ENCODE measurements at places on chromosomes 5 and 9.

DNA sequence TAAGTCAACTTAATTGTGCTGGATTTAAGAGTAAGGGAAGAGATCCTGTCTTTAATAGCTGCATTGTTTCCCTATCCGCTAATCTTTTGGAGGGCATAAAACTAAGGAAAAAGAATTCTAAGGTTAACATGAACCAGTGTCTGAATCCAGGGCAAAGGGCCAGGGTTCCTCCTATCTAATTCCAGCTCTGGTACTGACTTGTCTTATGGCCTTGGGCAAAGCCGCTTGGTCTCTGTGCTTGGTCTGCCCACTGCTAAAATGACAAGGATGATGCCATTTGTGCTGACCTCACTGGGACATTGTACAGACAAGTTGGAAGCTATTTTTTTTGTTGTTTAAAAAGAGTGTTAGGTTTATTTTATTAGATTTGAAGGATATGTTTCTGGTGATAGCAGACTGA lies 334.7 kb upstream of the PIK3R1 start:
- no peak for DNase-seq

DNA sequence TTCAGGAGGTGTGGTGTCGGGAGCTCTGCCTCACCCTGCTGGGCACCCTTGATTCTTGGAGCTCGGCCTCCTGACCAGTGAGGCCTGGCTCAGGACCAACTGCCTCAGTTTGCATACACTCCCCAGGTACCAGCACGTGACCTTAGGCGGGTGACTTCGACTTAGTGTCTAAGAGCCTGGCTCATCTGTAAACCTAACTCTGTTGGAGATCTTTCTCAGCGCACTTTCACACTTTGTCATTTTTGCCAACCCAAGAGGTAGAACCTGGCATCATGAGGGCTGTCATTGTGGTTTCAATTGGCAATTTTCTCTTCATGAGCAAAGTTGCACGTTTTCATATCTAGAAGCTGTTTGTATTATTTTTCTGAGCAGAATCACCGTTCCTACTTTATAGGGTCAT lies 13.4 kb upstream of the WNK2 start:
- peak; percentile 71 for DNase-seq

DNA sequence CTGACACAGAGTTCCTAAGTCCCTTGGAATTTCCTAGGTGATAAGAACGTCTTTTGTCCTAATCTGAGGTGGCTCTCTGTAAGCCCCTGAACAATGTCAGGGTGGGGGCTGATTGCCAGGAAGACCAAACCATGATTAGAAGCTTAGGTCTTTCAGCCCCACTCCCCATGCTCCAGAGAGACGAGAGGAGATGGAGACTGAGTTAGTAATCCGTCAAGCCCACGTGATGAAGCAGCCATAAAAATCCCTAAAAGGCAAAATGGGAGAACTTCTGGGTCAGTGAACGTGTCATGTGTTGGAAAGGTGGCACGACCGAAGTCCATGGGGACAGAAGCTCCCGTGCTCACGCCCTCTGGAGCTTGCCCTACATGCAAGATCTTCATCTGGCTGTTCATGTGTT lies 85.6 kb downstream of the RAD23B start:
- DNase-seq = no peak

GRCh38 chr5:140549237-140550144 lies 2.0 kb downstream of the EIF4EBP3 start:
- no peak for DNase-seq

- DNase-seq = peak; percentile 34
Measured at GRCh38 chr5:149320791-149321330, 24.4 kb upstream of the GRPEL2 start.

DNA sequence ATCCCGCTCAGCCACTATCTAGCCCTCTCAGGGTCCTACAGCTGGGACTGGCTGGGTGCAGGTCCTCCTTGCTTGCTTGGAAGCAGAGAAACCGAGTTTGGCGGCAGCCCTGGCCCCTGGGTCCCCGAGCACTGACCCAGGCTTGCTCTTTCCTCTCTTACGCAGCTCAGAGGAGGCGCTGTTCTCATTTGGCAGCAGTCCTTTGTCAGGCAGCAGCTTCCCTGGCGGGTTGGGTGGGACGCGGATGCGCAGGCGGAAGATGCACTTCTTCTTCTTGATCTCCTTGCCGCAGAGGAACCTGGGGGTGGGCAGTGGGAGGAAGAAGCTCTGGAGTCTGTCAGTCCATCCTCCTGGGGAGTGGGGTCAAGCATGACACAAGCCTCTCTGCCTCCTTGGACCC lies 14.5 kb downstream of the PHF19 start:
- no peak for DNase-seq

- DNase-seq = no peak
Measured at GRCh38 chr9:96089452-96090085, 212.4 kb downstream of the HSD17B3 start.

GRCh38 chr9:16640649-16641048 lies 229.8 kb downstream of the BNC2 start:
- no peak for DNase-seq

DNA sequence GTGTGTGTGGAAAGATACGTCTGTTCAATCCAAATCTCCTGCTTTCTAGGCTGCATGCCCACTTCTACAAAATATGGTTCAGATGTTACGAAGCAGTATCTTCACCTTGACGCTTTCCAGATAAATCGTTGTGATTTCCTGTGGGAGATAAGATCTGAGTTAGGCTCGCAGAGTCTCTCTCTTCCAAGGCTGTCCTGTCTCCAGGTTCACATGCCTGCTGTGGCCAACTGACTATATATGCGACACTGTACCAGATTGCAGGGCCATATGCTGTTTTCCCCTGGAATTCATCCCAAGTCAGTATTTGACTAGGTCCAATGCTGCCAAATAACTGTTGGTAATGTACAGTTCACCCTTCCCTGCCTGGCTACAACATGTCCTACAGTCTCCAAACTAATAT lies 47.9 kb downstream of the TMEM252 start:
- no peak for DNase-seq

GRCh38 chr9:90805006-90805996 lies 3.7 kb downstream of the SYK start:
- no peak for DNase-seq

DNA sequence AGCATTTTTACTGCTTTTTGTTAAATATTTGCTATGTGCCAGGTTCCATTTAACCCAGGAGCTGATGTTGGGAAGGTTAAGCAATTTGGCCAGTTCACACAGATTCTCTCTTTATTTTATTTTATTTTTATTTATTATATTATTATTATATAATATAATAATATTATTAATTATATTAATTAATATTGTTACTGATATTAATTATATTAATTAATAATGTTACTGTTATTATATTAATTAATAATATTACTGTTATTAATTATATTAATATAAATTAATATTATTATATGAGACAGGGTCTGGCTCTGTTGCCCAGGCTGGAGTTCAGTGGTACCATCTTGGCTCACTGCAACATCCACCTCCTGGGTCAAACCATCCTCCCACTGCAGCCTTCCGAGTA lies 593.0 kb upstream of the SGCD start:
- no peak for DNase-seq

DNA sequence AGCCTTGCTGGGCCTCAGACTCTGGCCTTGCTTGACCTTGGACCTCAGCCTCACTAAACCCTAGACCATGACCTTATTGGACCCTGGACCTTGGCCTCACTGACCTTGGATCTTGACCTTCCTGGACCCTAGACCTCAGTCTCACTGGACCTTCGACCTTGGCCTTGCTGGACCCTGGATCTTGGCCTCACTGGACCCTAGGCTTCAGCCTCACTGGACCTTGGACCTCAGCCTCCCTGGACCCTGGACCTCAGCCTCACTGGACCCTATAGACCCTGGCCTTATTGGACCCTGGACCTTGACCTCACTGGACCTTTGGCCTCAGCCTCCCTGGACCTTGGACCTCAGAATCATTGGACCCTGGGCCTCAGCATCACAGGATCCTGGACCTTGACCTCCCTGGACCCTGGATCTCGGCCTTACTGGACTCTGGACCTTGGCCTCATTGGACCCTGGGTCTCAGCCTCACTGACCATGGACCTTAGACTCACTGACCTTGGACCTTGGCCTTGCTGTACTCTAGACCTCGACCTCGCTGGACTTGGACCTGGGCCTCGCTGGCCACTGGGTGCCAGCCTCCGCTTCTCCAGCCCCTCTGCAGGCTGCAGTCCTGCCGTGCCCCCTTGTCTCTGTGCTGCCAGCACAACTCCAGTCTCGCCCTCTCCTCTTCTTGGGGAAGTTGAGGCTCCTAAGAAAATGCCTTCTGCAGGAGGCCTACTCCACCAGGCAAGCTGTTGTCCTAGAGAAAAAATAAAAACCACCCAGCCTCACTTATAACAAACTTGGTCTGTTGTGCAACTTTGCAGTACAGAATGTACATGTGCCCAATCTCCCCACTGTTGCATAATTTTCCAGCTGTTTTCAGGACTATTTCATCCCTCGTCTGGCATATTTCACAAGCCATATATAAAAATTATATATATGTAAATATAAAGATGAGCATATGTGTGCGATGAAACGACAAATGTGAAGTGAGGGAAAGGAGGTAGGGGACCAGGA lies 11.0 kb upstream of the ADAMTS2 start:
- no peak for DNase-seq

DNA sequence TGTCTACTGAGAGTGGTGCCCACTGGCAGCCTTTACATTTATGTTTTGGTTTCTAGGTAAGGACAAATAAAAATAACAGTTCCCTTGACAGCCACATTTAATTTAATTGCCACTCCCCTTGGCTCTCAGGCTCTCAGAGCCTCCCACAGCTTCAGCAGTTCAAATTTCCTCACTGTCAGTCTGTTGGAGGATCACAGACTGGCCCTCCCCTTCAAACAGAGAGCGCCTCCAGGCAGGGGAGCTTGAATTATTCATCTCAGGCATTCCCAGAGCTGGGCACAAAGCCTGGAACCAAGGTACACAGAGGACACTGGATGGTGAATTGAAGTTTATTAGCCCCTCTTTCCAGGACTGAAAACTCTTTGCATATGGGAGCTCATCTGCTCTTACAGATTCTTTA lies 407.7 kb downstream of the SPOCK1 start:
- DNase-seq = no peak

DNA sequence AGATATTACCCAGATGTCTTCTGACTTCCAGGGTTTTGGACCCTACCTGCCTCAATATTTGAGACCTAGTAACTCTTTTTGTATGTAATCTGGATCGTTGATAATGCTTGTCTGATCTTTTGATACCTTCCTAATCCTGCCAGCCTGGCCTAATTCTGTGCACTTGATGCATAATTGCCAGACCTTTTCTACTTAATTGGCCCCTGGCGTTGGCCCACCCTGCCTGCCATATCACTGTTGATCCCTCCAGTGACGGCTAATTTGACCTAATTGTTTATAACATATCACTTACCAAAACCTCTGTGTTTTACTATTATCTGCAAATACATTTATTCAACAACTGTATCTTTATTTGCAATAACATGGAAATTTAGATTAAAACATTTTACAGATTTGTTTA lies 49.0 kb downstream of the SLC44A1 start:
- no peak for DNase-seq

DNA sequence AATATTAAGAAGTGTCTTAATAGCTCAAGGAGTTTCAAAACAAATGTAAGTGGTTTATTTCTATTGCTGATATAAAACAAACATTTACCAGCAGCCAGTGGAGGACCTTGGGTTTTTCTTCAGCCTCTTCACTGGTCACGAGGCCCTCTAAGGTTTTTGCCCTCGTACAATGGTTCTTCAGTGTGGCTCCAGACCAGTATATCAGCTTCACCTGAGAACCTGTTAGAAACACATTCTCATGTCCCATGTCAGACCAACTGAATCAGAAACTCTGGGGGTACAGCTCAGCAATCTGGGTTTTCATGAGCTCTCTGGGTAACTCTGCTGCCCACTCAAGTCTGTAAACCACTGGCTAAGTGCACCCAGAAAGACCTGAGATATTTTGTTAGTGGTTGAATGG lies 12.9 kb downstream of the WWC1 start:
- no peak for DNase-seq

- DNase-seq = no peak
Measured at GRCh38 chr9:131627326-131627647, 82.0 kb downstream of the PRRT1B start.

GRCh38 chr5:89994266-89994665 lies 415.3 kb downstream of the CETN3 start:
- no peak for DNase-seq

DNA sequence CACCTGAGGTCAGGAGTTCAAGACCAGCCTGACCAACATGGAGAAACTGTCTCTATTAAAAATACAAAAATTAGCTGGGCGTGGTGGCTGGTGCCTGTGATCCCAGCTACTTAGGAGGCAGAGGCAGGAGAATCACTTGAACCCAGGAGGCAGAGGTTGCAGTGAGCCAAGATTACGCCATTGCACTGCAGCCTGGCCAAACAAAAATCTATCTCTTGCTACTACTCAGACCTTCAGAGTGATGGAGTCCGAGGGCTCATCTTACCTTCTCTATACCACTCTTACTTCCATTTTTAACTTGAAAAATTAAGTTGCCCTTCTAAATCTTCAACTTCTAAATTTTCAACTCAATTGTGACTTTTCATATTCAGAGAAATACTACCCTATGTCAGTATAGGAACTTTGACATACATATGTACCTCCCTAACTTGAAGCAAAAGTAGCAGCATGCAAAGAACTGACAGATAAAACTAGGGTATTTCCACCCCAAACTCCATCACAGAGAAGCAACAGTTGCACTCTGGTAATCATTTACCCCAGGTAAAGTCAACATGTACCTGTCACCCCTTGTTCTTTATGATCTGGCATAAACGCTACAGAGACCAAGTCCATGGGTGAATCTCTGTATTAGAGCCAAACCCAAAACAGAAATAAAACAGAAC lies 11.4 kb downstream of the ZFAND5 start:
- no peak for DNase-seq

GRCh38 chr9:120532891-120533290 lies 47.1 kb downstream of the CDK5RAP2 start:
- DNase-seq = no peak

GRCh38 chr9:127059765-127060361 lies 62.6 kb downstream of the ANGPTL2 start:
- DNase-seq = no peak

DNA sequence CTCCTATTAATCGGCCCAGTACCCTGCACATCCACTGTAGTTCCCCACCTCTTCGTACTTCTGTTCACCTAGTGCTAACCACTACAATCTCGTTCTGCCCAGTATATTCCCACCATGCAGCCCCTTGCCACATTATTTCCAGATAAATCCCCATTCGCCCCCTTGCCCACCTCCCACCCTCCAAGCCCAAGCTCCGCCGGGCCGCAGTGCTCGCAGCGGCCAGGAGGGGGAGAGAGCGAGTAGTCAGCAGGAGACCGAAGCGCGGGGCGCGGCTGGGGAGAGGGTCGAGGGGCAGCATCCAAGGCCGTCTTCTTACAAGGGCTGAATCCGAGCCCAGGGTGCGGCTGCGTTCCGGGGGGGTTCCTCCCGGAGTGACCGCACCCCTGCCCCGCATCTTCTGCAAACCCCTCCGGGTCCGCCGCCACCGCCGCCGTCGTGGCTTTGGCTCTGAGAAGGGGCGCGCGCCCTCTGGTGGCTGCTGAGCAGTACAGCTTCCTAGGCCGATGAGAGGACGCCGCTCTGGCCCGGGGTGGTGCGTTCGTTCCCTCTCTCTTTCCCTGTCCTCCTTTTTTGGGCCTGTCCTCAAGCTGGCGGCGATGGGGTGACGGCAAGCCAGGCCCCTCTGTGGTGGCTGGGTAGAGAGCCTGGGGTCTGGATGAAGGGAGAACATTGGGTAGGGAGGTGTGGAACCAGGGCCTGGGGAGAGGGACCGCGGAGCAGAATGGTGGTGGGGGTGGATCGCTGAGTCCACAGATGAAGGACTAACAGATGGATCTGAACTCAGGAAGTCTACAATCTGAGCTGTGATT lies 30.0 kb upstream of the PSD2 start:
- peak; percentile 79 for DNase-seq

GRCh38 chr5:167245868-167246267 lies 1045.6 kb upstream of the WWC1 start:
- DNase-seq = no peak

GRCh38 chr5:172166030-172166826 lies 21.8 kb downstream of the STK10 start:
- DNase-seq = no peak

Measured in activated CD4-positive, alpha-beta T cell treated with anti-CD3 and anti-CD28 coated beads, Interleukin-10, Interleukin-2, amounts not matched to agents 100 ng/mL and 50 ng/mL, durations not matched to agents 16 hours and 8 hours (primary cell).